A549 (cell line): ENCODE measurements at places on chromosomes 6 and 20.
A peak's percentile ranks its signal among the peaks of the same experiment; 100 is the strongest.

GRCh38 chr6:15452182-15452941 is 206.5 kb downstream of the JARID2 start:
- no peak for DNase-seq

DNA sequence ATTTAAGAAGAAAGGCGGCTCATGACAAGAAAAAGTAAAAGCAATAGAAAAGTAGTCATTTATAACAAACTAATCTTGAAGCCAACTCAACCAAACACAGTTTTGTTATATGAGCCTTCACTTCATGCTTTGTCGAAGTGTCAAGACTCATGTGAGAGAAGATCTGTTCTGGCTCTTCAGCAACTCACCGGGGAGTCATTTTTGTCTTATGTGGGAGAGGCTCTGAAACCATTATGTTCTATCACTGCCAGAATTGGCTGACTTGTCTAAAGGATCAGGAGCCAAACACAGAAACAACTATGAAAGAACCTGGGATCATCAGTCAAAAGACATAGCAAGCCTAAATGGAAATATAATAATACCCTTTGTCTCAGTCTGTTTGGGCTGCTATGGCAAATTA is 105.2 kb downstream of the CDK19 start:
- DNase-seq: no peak

DNA sequence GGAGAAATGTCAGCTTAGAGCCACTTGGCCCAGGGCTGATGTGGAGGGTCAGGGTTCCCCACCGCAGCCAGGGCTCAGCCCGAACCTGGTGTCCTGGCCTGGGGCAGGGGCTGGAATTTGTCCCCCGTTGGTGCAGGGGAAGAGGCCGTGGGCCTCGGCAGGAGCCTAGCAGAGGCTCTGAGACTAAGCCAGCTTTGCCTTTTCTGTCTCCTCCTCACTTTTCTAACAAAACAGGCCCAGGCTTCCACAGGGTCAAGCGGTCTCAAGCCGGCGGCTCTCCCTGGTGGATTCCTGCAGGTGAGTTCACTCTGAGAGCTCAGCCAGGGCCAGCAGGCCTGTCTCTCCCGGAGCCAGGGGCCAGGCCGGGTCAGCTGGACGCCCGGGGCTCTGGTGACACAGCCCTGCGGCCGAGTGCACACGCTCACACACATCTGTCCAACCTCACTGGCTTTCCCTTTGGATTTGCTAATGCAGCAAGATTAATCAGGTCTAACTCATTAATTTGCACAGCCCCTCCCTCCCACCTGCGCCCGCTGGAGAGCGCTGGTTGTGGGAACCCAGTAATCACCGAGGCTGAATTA is 2.9 kb upstream of the CHRNA4 start:
- DNase-seq: no peak

- no peak for DNase-seq
Measured at GRCh38 chr6:106300020-106300780, 25.4 kb downstream of the ATG5 start.

- no peak for DNase-seq
Measured at GRCh38 chr20:60760256-60761000, 491.6 kb upstream of the CDH4 start.

- no peak for DNase-seq
Measured at GRCh38 chr6:10426781-10427279, 12.0 kb upstream of the TFAP2A start.

DNA sequence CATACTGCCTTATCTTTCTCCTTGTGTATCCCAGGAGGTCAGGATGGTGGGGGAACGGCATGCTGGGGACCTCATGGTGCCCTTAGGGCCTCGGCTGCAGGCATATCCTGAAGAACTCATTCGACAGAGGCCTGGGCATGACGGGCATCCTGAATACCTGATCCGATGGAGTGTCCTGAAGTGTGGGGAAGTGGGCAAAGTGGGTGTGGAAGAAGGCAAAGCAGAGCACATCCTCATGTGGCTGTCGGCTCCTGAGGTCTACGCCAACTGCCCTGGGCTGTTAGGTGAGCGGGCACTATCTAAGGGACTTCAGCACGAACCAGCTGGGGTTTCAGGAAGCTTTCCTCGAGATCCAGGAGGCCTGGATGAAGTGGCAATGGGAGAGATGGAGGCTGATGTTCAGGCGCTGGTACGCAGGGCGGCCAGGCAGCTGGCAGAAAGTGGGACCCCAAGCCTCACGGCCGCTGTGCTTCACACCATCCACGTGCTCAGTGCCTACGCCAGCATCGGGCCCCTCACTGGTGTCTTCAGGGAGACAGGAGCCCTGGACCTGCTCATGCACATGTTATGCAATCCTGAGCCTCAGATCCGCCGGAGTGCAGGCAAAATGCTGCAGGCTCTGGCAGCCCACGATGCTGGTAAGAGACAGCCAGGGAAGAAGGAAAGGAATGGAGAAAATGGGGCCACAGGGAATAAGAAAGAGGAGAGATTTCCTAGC is 2.4 kb downstream of the CUL9 start:
- no peak for DNase-seq

DNA sequence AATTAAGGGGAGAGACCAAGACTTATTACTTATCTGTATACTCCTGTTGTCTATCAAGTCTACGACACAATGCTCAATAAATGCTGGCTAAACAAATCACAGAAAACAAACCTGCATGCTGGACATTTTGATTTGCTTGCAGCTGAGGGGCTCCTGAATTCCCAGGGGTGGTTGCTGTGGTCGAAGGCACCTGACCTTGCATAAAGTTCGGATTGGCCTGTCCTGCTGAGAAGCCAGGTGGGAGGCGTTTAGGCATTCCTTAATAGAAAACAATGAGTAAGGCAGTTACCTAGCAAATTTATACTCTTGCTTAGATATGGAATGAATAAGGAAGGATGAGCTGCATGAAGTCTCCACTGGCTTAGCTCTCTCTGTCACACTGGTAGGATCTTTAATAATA is 50.5 kb downstream of the TP53INP2 start:
- DNase-seq: no peak

GRCh38 chr20:52191916-52192718 is 538 bp upstream of the ZFP64 start:
- peak; percentile 75 for DNase-seq

GRCh38 chr6:43766964-43767461 is 3.0 kb upstream of the VEGFA start:
- DNase-seq: no peak

- no peak for DNase-seq
Measured at GRCh38 chr20:52496191-52496590, 304.6 kb upstream of the ZFP64 start.

- DNase-seq: no peak
Measured at GRCh38 chr20:45407067-45407745, 883 bp upstream of the DBNDD2 start.

DNA sequence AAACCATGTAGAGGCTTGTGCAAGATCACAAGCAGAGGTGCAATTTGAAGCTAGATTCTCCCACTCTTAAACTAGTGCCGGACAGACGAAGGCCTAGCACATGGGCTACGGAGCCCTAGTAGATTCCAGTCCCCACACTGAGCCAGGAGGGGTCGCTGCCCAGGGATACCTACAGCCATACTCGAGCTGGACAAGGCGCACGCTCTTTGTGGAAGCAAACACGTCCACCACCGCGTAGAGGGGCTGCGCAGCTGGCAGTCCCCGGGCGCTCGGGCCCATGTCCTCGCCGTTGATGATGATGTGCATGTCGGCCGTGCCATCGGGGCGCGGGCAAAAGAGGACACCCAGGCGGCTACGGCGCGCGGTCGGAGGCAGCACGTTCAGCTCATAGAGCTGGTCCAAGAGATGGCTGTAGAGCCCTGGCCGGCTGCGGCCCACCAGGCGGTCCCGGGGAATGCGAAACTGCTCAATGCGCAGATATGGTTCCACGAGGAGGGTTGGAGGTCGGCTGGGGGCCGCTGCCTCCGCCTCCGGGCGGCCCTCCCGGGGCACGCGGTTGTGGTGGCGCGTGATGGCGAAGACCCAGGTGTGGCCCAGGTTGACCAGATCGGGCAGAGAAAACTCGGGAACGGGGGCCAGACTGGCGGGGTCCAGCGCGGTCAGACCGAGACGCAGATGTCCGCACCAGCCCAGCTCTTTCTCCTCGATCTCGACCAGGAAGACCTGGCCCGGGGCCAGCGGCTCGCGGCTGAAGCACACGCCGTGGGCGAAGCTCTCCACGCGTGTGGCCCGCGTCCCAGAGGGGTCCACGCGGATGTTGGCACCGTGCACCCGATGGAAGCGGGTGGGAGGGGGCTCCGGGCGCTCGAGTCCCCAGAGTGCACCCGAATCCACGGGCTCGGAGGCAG is 677 bp downstream of the NEURL2 start:
- peak; percentile 35 for DNase-seq

- DNase-seq: peak; percentile 3
Measured at GRCh38 chr6:131368198-131368911, 204.7 kb upstream of the ARG1 start.

DNA sequence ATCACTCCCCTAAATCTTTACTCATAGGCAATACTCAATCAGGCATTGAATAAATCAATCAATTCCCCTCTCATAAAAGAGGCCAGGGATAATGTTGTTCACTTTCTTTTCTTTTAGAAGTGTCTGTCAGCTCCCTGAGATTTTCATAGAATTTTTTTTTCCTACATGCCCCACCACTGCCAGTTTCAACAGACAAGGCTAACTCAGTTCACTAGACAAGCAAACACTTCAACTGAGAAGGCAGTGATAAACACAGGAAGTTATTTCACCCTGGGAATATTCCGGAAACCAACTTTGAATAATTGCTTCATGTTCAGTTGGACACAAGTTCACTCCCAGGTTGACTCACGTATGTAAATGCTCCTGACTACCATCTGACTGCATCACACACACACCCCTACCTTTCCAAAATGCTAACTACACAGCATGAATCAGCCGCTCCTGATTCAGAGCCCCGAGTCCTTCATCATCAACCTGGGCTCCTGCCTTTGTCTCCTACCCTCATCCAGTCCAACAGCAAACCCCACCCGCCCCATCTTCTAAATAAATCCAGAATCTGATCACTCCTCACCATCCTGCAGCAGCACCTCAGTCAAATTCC is 143.9 kb downstream of the BCAS1 start:
- peak; percentile 90 for DNase-seq

DNA sequence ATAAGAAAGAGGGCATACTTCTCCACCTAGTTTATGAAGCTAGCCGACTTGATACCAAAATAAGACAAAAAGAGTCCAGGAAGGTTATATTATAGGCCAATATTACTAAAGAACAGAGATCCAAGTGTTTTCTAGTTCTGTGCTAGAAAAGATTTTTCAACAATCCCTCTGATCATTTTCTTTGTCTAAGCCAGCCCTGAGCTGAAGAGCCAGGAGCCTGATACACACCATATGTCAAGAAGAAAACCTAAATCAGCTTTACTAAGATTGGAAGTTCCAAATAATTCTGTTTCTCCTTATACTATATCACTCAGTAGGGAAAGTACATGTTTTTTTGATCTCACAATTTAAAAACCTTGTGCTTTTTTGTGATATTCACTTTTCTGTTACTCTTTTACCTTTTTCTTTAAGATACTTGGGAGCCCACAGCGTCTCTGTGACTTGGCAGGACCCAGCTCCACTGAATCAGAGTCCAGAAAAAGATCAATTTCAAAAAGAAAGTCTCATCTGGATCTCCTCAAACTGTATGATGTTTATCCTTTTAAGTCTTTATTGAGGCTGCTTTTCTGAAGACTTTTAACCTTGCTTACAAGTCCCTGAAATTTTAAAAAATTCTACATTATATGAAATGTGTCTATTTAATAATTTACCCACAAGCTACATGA is 43.0 kb upstream of the PBOV1 start:
- no peak for DNase-seq

DNA sequence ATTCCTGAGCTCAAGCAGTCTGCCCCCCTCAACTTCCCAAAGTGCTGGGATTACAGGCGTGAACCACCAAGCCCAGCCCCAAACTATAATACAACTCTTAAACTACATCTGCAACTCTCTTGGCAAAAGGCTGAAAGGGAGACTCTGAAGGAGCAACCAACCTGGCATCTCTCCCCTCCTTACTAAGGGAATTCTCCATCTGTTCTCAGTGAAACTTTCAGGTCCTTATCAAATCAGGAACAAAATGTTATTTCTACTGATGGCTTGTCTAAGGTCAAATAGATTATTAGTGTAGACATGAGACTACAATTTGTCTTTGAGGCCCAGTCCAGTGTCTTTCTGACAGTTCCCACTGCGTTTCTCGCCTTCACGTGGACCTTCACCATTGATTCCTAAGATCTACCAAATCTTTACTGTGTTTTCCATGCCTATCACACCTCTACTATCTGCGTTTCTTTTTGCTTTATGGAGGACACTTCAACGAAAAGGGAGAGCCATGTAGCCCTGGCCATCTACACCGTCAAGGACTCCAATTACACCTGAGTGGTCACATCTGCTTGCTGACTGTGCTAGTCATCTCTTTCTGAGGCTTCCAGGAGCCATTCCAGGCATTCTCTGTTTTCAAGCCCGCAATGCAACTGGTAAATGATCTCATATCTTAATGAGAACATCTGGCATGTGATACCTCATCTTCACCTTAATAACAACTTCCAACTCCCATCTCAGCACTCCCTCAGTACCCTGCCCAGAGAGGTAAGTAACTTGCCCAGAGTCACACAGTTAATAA is 405.7 kb upstream of the CITED2 start:
- no peak for DNase-seq

GRCh38 chr6:71707059-71707458 is 179.3 kb upstream of the RIMS1 start:
- DNase-seq: no peak

DNA sequence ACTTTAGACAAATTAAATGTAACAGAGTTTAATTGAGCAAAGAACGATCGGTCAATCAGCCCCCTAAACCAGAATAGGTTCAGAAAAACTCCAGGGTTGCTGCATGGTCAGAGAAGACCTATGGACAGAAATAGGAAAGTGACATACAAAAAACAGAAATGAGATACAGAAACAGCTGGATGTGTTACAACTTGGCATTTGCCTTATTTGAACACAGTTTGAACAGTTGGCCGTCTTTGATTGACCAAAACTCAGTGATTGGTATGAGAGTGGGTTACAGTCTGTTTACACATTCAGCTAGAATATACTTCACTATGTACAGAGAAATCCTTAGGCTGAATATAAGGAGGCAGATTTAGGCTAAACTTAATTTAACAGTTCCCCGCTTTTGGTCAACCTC is 19.9 kb downstream of the SRSF6 start:
- DNase-seq: no peak

DNA sequence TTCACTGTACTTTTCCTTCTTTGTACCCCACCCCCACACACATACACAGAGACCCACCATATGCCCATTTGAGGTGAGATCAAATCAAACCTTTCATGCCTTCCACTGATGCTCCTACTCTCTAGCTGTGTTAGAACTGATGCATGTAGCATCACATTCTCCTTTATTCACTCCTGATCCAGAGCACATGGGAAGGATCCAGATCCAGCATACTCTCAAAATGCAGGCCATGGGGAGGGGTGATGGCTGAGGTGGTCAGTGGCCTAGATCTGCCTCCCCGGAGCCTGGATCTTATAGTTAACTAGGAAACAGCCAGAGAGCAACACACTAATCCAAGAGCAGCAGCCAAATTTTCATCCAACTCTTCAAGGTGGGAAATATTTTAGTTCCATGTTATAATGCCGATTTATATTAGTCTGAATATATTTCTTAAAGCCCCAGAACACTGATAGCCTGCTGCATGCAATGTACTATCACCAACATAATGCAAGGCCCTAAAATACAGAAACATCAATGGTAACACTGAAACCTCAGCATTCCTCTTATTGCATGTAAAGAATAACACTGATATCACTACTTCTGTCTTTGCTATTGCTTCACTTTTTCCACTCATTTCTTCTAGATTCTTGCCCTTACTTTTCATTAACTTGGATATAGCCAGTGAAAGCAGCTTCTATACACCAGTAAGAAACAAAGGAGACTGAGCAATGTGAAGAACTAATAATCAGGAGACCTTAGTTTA is 126.8 kb upstream of the BEND6 start:
- DNase-seq: no peak

- no peak for DNase-seq
Measured at GRCh38 chr6:81590314-81590691, 162.2 kb downstream of the TENT5A start.
